ENCODE measurements at places on chromosomes 5 and 9.

- ATAC-seq, result no peak
Measured at GRCh38 chr5:89582768-89583339, 699.9 kb upstream of the MEF2C start.

GRCh38 chr5:172939611-172940267 is 19.5 kb upstream of the RPL26L1 start:
- no peak for ATAC-seq

DNA sequence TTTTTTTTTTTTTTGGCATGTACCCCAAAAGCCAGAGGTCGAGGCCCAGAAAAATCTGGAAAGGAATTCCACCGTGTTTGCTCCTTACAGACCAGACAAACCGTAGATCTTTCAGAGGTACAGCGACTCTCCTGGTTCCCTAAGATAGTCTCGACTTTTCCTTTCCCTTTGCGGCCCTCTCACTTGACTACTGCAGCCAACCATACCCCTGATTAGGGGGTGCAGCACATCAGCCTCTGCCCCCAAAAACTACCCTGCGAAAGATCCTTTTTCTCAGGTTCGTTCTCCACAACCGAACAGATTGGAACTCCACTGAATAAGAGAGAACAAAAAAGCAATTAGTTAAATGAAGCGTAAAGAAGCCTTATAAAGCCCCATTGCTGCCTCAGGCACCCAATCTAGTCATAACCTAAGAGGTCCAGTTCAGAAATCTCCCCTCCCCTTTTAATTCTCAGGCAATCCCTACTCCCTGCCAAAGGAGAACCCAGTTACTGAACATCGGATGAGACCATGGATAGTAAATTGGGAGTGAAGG is 379 bp upstream of the TICAM2 start:
- ATAC-seq, result no peak

- no peak for ATAC-seq
Measured at GRCh38 chr9:8401961-8402705, 602.6 kb upstream of the DMAC1 start.

GRCh38 chr9:131062969-131063368 is 33.4 kb upstream of the AIF1L start:
- ATAC-seq, result no peak

DNA sequence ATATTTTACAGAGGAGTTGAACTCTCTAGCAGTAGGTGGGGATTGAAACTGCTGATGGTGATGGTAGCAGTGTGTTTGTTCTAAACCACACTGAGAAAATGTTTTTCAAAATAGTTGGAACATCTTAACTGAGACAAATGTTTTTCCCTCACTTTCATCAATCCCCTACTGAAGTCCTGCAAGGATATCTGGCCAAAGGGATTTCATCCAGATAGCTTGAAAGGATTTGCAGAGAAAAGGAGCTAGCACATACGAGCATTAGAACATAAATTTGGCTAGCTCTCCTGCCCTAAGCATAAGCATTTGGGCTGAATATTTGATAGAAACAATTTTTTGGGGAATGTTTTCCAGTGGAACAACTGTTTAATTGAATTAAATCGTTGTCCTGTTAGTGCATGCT is 153.9 kb downstream of the CDH9 start:
- ATAC-seq, result no peak

DNA sequence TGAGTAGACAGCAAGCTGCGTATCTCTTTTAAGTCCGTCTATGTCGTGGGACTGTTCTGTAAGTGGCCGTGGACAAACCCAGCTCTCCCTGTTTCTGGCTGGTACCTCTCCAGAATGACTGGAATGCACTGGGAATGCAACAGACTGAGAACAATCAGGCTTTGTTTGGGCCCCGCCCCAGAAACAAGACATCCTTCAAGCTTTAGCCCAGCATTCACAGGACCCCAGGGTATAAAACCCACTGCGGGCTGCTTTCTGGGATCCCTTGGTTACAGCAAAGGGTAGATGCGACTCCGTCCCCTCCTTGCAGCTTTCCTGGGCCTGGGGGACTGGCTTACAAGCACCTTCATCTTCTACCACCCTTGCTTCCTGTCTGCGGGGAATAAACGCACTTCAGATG is 45.6 kb upstream of the SPTLC1 start:
- no peak for ATAC-seq

DNA sequence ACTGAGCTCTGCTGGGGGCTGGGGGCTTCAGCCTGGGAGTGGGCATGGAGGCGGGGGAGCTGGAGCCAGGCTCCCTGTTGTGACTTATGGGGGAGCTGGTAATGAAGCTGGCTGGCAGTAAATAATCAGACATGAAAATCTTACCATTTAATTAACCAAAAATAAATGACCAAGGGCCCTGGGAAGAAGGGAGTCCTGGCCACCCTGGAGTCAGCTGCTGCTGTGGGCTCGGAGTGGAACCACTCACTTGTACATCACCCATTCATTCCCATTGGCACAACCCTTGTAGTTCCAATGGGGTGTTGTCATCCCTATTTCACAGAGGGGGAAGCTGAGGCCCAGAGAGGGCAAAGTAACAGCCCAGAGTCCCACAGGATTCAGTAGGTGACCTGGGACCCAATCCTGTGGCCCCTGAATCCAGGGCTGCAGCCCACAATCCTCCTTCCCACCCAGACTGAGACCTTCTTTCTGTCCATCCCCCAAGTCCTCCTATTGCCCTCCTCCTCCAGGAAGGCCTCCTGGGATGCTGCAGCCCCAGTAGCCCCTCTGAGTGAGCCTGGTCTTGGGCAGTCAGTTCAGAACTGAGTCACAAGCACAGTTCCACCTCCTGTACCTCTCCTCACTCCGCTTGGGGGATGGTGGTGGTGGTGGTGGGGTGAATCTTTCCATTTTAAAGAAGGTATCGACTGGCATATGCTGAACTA is 259.4 kb upstream of the MVB12B start:
- ATAC-seq, result no peak

DNA sequence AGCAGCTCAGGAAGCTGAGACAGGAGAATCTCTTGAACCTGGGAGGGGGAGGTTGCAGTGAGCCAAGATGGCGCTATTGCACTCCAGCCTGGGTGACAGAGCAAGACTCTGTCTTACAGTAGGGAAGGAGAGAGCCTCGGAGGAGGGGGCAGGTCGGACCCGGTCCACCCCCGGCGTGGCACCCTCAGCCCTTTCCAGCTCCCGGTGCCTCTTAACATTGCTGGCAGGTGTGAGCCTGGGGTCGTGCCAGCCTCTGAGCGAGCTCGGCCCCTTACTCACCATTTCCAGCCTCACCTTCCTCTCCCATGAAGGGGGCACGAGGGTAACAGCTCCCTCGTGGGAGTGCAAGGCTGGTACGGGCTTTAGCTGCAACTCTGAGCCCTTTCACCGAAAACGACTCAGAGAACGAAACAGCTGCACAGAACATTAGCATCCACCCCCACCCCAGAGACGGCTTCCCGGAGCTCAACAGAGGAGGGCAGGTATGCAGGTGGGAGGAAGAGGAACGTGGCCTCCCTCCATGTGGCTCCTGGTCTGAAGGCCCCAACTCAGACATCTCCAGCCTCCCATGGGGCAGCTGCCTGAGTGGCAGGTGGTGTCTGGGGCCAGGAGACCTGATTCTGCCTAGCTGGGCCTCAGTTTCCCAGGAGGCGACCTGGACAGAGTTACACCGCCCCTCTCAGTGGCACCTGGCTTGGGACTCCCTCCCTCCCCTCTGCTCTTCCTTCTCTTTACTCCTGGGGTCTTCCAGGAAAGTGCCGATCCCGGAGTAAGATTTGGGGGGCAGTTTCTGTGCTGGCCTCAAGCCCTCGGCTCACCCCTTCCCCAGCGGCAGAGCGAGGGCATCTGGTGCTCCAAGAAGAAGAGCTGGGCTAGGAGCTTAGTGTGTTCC is 28.5 kb upstream of the ABO start:
- ATAC-seq, result no peak

DNA sequence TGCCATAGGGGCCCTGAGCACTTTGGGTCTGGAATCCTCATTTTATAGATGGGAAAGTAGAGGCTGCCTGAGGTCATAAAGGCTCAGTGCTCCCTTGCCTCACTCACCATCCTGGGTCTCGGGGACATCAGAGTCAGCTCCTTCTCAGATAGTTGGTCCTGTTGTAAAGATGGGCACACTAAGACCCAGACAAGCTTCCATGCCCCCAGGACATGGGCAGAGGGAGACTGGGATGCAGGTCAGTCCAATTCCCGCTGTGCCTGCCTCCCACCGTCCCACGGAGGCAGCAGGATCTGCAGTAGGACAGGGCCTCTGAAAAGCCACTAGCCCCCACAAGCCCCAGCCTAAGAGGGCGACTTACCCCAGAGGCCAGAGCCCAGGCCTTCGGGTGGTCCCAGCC is 19.0 kb upstream of the SUSD3 start:
- no peak for ATAC-seq

DNA sequence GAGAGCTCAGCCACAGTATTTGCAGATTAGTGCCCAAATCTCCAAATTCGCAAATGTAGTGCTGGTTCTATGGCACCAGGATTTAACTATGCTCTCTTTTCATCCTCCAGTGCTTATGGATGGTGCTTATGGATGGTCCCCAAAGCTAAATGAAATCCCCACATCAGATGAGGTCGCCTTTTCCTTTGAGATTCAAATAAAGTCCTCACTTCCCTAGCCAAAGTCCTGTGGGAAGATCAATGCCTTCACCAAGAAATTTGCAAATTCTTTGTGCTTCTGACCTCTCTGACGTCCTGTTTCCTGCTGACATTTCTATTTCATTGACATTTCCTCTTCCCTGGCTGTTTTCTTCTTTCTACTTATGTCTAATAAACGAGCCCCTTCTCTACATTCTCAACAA is 1077.0 kb upstream of the C9orf72 start:
- no peak for ATAC-seq

- no peak for ATAC-seq
Measured at GRCh38 chr9:116238776-116239340, 85.3 kb downstream of the PAPPA start.
